RPMI7951 (cell line): ENCODE measurements at places on chromosomes 5 and 9.

DNA sequence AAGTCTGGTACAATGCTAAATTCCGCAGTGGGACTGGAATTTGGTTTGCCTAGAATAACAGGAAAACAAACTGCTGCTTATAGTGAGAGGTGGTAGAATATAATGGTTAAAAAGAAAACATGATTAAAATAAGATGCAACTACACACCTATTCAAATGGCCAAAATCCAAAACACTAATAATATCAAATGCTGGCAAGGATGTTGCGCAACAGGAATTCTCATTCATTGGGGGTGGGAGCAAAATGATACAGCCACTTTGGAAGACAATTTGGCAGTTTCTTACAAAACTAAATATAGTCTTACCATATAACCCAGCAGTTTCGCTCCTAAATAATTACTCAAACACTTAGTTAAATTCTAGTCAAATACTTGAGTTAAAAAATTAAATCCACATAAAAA is 50.8 kb upstream of the TPD52L3 start:
- DNase-seq, result no peak

- no peak for DNase-seq
These were observed 7.6 kb downstream of the PTGES start for GRCh38 chr9:129745200-129745599.

GRCh38 chr9:27145143-27145542 is 36.1 kb downstream of the TEK start:
- DNase-seq, result no peak

DNA sequence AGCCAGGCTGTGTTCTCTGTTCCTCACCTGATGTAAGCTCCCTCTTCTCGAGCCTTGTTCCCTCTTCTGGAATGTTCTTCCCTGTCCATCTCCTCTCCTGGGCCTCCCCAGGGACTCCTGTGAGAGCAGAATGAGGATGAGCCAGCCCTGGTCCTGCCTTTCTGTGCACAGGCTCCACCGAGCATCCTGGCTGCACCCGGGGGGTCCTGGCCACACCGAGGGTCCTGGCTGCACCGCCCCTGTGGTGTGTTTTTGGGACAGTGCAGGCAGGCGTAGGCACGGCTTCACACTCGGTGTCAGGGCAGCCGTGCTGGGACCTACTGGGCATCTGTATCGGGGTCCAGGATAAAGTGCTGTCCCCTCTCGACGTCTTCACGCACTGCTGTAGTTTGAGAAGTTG is 17.8 kb downstream of the FBXW5 start:
- DNase-seq, result no peak

DNA sequence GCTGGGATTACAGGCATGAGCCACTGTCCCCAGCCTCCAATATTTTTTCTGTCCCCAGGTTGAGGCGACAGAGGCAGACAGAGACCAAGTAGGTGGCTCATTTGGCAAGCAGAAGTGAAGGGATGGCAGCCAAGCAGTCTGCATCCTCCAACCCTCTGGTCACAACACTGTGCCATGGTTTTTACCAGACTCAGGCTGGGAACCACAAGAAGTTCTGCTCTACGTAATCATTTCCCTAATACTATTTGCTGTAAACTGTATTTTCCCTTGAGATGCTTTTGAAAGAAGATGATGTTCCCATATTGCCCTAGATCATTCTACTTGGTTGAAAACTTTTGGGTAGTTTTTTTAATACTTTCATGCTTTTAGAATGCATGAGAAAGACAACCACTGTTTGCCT is 40.5 kb downstream of the PTTG1 start:
- DNase-seq, result no peak

DNA sequence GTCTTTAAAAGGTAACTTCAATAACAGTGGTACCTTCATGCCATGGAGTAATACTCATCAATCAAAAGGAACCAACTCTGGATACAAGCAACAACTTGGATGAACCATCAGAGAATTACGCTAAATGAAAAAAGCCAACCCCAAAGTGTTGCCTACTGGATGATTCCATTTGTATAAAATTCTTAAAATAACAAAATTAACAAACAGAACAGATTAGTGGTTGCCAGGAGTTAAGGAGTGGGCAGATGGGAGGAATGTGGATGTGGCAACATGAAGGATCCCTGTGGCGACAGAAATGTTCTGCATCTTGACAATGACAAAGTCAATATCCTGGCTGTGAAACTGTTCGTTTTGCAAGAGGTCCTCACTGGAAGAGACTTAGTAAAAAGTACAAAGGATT is 50.5 kb downstream of the SPTLC1 start:
- DNase-seq, result no peak

- no peak for DNase-seq
These were observed 2.6 kb downstream of the HDAC3 start for GRCh38 chr5:141633871-141634561.

DNA sequence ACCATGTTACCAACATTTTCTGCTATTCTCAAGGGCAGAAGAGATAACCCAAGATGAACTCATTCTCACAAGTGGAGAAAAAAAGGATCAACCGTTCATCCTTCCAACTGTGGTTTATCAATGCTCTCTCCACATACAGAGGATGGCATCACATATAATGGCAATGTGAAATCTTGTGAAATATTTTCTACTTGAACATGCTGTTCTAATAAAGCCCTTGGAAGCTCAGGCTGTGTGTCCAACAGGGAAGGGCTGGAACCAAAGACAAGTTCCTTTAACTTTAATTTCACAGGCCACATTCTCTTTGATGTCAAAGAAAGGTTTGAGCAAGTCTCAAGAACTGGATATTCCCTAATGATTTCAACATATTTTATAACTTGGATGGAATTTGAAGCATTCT is 230.5 kb downstream of the SPOCK1 start:
- DNase-seq, result no peak

DNA sequence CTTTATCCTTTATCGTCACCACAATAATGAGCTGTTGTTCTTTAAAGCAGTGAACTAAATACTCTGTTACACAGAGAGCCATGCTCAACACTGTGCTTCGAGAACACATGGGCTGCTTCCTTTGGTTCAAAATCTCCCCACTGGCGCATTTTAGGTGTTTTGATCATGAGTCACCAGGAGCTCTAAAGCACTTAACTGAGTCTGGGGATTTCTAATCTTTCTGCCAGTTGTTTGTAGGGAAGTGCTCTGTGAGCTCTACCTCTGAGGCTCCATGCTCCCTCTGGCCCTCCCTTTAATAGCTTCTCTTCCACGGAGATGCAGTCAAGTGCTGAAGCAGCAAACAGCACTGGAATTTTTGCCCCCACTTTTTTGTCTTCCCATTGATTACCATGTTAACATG is 17.0 kb downstream of the ERAP2 start:
- DNase-seq, result peak; percentile 88

DNA sequence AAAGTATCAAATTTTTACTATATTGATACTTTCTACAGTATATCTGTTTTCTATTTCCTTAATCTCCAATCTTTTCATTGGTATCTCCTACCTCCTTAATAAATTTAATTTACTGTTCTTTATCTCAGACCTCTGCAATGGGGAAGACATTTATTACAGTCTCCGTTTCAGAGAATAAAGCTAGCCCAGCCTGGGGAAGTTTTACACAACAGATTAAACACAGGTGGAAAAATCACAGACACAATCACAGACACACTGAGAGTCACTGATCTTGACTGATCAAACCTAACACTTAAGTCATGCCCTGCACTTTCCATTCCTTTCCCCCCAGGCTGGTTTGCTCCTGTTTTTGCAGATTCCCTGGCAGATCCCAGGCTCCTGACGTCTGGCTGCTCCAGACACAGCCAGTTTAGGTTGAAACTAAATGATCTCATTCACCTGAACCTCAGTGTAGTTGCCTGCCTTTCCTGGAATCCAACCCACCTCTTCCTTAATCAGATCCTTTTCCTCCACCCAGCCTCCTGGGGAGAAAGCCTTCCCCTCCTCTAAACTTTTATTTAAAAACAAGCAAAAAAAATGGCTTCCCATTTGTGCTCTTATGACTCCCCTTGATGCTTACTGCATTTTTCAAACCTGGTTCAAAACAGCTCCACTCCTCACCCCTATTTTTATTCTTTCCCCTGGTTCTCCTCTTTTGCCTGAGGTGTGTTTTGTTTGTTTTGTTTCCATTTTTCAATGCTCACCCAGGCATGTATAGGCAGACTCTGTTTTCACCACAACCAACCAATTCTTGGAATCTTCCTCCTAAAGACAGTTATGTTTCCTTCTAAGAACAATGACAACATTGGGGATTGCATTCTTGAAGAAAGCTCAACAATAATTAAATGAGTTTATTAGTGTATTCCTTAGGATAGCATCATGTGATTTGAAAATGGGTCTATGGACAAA is 29.5 kb upstream of the OSMR start:
- DNase-seq, result no peak

DNA sequence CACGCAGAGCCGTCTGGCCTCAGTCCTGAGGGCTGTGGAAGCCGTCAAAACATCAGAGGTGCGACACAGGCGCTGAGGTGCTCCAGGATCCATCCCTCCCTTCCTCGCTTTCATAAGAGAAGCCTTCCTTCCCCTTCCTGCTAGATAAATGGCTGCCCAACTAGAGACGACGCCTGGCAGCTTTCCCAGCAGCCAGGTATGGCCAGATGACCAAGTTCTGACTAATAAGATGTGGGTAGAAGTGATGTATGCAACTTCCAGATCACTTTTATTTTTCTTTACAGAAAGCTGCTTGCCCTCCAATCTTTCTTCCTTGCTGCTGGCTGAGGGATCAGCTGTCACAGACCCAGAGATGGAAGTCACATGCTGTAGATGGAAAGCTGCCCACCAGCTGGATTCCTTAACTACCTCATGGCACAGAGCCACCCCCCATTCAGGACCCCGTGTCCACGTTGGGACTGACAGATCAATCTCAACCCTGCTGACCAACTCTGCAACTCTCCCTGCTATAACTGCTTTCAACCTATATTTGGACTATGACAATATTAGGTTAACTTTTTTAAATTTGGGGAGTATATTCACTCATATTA is 8.8 kb downstream of the MAPK9 start:
- DNase-seq, result no peak

DNA sequence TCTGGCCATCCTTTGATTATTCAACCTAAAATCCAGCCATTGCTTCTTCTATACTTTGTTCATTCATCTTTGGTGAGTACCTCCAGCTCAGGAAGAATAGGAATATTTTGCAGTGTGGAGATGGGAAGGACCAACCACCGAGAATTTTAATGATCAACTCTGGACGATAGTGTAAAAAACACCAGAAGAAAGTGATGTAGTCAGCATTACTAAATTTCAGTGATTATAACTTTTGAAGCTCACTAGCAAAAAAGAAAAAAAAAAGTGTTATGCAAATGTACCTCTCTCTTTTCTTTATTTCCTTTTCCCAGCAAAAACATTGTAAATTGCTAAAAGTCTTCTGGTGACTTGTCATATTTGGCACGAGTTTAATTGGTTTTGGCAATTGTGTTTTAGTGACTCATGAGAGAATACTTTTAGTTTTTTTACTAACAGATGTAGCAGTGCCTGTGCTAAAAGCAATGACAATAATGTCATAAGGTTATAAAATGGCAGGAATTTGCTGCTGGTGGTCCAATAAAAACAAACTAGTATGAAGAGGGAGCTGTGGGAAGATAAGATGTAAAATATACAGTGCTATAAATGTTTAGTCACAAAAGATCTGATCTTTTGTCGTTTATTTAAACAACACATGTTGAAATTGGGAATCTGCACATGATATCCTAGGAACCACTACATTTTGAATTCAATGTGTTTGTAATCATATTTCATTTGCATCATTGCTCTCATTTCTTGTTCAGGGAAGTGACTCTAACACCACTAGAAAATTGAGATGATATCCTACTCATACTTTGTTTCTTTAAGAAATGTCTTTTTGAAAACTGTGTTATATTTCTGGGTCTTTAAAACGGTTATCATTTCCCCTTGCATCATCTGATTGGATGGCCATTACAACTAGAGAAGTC is 81.3 kb upstream of the ERCC6L2 start:
- peak; percentile 85 for DNase-seq

- no peak for DNase-seq
These were observed 380.3 kb downstream of the GADD45G start for GRCh38 chr9:89985068-89985467.

- DNase-seq, result peak; percentile 27
These were observed 15.3 kb downstream of the HNRNPH1 start for GRCh38 chr5:179608131-179608581.

DNA sequence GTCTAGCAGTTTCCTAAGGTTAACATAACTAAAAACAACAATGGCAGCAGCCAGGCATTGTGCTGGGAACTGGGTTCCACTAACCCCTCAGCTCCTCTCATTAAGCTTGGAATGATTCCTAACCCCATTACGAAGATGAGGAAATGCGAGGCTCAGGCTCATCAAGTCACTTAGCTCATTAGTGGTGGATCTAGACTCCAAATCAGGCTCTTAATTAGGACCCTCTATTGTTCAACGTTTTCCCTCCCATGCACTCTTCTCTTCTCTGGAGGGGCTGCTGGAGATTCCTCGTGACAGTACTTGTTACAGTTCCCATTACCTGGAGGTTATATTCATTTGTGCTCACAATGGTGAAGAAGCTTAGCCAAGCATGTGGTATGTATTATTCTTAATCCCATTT is 6.5 kb downstream of the TAS2R1 start:
- DNase-seq, result no peak

GRCh38 chr5:122967625-122968024 is 68.9 kb downstream of the PPIC start:
- DNase-seq, result no peak

- no peak for DNase-seq
These were observed 19.5 kb downstream of the PLPP7 start for GRCh38 chr9:131308906-131309529.

GRCh38 chr9:82722051-82722450 is 340.9 kb downstream of the RASEF start:
- DNase-seq, result no peak

DNA sequence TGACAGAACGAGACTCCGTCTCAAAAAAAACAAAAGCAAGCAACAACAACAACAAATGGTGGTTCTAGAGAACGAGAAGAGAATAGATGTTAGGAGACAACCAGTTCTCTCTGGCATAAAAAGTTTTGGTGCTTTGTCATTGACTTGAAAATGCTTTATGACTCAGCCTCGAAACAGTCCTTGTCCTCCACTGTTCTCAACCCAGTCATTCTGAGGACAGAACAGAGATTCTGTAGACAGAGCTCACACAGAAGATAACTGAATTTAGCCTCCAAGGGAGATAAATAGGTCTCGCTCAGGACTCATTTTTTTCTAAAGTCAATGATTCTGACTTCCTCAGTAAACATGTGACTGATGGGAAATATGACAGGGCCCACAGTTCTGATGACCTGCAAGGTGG is 76.0 kb upstream of the FSTL4 start:
- DNase-seq, result peak; percentile 24

DNA sequence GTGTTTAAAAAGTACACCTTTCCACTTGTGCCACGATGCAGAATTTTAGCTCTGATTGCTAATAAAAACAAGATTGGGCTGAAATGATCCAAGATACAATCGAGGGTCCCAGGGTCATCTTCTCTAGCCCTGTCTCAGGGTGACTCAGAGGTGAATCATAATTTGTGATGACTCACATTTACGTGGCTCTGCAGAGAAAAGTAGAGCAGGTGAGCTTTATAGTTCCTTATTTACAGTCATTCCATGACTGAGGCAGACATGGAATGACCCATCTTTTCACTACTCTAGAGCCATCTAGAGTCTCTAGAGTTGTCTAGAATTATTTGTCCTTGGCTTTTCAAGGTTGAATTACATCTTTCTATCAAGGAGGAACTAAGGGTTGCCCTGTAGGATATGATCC is 155.2 kb downstream of the GAS1 start:
- peak; percentile 26 for DNase-seq
